ENCODE measurements at places on chromosomes 5 and 9. TPM values are rescaled to one million over a fixed set of nuclear protein-coding genes. Genes with fewer than 3 reads are reported as not detected.

GRCh38 chr9:114392749-114393112 lies 4.9 kb upstream of the AKNA start:
- no peak for DNase-seq

DNA sequence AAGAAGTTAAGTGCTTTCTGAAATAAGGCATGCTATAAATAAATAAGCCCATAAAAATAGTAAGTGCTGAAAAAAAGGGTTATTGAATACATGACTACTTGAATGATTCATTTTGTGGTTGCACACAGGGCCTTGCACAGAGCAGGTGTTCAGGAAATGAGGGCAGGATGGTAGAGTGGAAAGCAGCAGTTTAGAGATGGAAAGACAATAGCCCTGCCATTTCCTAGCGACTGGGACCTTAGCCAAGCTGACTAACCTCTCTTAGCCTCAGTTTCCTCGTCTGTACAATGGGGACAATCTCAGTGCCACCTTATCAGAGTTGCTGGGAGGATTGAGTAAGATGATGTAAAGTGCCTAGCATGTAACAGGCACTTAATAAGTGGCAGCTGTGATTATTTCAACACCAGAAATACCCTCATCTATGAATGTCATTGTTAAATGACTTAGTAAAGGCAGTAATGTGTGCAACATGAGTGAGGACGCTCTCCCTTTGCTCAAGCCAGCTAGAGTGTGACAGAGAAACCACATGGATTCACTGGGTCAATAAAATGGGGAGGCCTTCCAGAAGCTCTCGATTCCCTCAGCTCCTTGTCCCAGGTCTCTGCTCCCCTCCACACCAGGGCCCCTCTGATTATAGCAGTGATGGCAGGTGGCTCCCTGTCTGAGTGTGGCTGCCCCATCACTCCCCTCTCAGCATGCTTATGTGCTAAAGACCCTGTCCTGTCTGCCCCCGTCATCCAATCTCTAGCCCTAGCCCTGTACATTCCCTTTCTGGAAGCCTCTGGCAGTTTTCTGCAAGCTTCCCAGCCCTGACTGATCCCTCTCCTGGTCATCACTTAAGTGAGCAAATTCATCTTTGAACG lies 16.0 kb upstream of the PHF19 start:
- peak; percentile 82 for DNase-seq

DNA sequence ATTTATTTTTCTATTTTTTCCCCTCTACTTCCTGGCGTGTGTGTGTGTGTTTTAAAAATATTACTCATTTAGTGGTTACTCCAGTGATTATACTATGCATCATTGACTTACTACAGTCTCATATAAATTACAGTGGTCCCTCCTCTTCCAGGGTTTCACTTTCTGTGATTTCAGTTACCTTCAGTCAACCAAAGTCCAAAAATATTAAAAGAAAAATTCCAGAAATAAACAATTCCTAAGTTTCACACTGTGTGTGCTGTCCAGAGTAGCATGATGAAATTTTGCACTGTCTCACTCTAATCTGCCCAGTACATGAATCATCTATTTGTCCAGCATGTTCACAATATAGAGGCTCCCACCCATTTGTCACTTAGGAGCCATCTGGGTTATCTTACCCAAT lies 47.4 kb upstream of the CCDC112 start:
- peak; percentile 42 for DNase-seq

DNA sequence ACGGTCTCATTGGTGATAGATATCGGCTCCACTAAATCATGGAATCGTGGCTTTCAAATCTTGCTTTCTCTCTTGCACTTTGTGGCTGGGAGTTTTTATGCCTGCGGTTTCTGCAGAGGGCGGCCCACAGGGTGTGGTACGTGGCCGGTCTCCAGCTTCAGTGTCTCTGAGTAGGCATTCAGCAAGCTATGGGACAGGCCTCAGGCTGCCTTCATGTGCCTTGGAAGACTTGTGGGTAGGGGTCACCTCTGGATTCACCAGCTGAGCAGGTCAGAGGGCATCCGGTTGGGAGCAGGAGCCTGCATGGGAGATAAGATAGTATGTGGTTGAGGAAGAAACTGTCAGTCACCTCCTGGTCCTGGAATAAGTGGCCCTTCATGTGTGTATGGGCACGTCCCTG lies 47.7 kb downstream of the AMBP start:
- no peak for DNase-seq

The SOX30 gene
- total RNA-seq = 0.17 TPM

DNA sequence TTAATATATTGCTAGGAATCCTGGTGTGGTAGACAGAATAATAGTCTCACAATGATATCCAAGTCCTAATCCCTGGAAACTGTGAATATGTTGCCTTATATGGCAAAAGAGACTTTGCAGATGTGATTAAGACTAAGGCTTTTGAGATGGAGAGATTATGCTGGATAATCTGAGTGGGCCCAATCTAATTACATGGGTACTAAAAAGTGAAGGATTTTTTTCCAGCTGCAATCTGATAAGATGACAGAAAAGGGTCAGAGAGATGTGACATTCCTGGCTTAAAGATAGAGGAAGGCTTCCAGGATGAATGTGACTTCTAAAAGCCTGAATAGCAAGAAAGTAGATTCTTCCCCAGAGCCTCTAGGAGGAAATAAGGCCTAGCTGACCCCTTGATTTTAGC lies 80.7 kb upstream of the MPDZ start:
- DNase-seq = no peak

DNA sequence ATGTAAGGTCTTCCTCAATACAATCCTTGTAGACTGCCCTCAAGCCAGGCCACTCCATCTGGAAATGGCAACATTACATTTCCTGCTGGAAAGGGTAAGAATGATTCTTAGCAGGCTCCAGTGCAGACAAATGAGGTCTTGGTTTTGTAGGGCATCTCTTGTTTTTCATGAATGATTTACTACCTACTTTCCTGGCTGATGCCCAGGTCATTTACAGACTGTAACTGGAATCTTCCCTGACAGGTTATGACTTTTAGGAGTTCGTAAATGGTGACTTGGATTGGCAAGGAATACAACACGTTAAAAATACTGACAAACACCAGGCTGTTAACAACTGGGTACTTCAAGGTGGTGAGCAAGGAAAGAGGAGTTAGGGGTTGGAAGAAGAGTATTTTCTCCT lies 510.5 kb upstream of the TNC start:
- peak; percentile 52 for DNase-seq

GRCh38 chr9:87569008-87569509 lies 71.4 kb downstream of the DAPK1 start:
- DNase-seq = no peak

GRCh38 chr5:17000291-17000939 lies 64.3 kb upstream of the MYO10 start:
- peak; percentile 96 for DNase-seq

DNA sequence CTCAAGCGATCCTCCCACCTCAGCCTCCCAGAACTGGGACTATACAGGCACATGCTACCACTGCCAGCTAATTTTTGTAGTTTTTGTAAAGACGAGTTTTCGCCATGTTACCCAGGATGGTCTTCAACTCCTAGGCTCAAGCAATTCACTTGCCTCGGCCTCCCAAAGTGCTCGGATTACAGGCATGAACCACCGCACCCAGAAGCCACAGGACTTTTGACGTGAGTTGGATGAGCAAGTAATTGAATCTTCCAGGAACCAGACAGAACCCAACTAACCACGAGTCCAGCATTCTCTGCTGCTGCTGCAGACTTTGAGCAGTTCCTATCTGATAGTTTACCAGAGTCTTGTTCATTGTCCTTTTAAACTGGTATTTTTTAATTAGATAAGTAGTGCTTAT lies 9.6 kb upstream of the ATP6V0E1 start:
- DNase-seq = no peak

DNA sequence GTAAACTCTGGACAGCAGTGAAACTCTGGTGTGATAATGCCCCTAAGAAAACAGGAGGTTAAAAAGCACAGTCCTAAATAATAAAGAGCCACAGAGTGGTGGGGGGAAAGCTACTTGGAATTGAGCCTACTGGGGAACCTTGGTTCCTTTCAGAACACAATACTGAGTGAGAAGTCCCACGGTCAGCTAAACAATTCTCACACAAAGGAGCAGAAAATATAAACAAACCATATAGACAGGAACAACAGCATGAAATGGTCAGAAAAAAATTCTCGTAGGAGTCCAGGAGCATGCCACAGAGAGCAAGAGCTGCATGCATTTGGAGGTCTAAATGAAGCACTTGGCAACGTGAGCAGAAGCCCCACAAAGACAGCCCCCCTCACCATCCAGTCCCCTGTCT lies 56.0 kb downstream of the TEK start:
- DNase-seq = no peak

- no peak for DNase-seq
Observed at GRCh38 chr5:98643569-98643968, 129.9 kb upstream of the RGMB start.

- DNase-seq = peak; percentile 32
Observed at GRCh38 chr5:60295423-60295822, 401.9 kb upstream of the PDE4D start.

- no peak for DNase-seq
Observed at GRCh38 chr5:174825587-174825986, 101.2 kb downstream of the MSX2 start.

The ADGRD2 gene
- not detected for total RNA-seq

GRCh38 chr9:35333551-35333950 lies 156.4 kb upstream of the RUSC2 start:
- DNase-seq = no peak

GRCh38 chr9:107707428-107707837 lies 217.9 kb upstream of the KLF4 start:
- DNase-seq = peak; percentile 96

DNA sequence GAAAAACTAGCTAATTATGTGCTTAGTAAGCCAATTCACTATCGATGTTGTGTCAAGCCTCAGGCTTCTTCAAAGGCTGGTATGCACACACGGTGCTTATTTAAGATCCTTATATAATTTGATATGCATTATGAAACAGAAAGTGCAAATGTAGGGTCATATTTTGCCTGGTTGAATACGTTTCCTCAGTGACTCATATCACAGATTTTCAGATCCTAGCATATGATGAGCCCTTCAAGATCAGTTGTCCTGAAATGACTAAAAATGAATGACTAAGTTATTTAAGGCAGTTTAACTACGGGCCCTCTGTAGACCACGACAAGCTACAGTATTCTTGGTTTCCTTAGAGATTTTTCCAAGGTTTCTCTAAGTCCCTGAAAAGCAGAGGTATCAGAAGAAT lies 778.3 kb downstream of the PRELID2 start:
- DNase-seq = peak; percentile 16

DNA sequence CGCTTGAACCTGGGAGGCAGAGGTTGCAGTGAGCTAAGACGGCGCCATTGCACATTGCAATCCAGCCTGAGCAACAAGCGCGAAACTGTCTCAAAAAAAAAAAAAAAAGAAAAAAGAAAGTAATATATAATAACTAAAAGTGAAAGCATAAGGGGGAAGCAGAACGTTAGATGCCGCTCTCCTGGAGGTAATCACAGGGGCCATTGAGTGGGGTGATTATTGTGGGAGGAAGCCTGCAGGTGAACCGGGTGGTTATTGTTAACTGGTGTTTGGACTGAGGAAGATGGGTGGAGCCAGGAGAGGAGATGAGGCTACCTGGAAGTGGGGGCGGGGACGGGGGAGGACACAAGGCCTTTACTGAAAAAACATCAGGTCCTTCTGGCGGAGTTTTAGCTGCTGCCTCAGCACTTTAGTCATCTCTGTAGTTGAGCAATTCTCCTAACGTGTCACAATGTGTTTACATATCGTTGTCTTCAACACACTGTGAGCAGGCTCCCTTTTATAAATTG lies 5.3 kb upstream of the TJP2 start:
- DNase-seq = peak; percentile 87

The GALNT12 gene
- total RNA-seq = 4.3 TPM

DNA sequence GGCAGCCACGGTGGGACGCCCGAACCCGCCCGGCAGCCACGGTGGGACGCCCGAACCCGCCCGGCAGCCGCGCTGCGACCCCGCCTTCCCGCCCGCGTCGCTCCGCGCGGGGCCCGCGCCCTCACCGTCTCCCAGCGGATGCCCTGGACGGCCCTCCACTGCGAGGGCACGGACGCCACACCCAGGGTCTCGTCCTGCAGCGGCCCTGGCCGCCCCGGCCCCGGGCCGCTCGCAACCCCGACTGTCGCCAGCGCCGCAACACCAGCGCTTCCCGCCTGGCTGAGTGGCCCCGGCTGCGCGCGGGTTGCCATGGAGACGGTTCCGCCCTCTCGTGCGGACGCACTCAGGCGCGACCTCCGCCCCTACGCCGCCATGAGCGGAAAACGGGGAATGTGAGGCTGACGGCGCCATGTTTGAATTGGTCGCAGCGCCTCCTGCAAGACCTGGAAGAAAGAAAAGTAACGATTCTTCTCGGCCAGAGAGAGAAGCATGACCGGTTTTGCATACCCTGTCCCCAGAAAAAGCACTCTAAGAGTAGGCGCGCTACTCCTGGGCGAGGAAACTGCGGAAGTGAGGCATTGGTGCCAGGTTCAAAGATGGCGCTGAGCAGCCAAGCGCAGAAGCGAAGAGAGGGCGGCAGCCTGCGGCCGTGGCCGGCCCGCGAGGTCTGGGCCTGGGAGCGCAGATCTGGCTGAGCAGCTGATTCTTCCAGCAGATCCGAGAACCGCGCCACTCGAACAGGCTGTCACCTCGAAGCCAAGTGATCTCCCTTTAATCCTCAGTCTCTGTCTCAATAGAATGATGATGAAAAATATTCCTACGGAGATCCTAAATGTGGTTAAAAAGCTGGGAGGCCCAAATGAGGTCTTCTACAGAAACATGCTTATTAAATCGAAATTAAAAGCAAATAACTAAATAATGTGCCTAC lies at the start of gene DYNC2I2:
TSS of gene DYNC2I2 (minus strand) at position 432 of the 928 bp plus-strand sequence. CDS start at position 311, 121 bp downstream.
- DNase-seq = peak; percentile 51

The PCDHB12 gene
- total RNA-seq = 1.2 TPM

DNA sequence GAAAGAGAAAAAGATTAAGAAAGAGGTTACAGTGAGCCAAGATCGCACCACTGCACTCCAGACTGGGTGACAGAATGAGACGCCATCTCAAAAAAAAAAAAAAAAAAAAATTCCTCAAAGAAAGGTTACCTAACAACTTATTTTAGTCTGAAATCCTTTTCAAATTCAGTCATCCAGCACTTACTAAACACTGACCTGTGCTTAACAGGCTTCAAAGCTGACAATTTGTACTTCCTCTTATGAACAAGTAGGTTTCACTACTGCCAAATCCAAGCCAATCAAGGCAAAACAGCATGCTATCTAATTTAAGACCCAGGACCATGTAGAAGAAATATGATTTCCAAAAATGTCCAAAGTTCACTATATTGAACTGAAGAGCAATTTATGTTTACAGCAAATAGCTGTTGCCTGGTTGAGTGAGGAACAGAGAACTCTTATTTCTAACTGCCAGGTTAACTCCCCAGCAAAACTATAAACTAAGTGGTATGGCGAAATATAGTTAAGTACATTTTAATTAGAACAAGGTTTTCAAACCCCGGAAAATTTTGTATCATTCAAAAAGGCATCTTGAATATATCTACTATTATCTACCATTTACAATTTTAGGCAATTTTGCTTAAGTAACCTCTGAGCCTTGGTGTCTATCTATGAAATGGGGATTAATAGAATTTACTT lies 13.4 kb downstream of the PWWP2A start:
- DNase-seq = peak; percentile 74
